Stimulated activated CD4-positive, alpha-beta T cell treated with anti-CD3 and anti-CD28 coated beads, Interleukin-15, amount 100 ng/mL, for 1 hour (primary cell): ENCODE measurements at places on chromosomes 5 and 9.

GRCh38 chr5:140267559-140268018, 35.3 kb downstream of the PFDN1 start:
- DNase-seq: no peak

DNA sequence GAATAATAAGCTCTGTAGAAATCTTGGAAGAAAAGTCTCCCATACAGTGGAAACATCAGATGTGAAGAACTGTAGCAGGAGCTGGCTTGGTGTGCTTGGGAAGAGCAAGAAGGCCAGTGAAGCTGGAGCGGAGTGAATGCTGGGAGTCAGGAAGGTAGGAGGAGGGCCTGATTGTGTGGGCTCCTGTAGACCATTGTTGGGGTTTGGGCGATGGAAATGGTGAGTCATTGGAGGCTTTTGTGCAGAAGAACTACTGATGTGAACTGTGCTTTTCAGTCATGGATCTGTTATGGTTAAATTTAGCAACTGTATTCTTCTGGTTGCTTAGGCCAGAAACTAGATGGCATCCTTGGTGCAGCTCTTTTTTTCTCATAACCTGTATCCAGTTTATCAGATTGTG, 2.3 kb downstream of the ICE1 start:
- no peak for DNase-seq

GRCh38 chr9:124710766-124711165, 60.3 kb downstream of the NR6A1 start:
- no peak for DNase-seq

DNA sequence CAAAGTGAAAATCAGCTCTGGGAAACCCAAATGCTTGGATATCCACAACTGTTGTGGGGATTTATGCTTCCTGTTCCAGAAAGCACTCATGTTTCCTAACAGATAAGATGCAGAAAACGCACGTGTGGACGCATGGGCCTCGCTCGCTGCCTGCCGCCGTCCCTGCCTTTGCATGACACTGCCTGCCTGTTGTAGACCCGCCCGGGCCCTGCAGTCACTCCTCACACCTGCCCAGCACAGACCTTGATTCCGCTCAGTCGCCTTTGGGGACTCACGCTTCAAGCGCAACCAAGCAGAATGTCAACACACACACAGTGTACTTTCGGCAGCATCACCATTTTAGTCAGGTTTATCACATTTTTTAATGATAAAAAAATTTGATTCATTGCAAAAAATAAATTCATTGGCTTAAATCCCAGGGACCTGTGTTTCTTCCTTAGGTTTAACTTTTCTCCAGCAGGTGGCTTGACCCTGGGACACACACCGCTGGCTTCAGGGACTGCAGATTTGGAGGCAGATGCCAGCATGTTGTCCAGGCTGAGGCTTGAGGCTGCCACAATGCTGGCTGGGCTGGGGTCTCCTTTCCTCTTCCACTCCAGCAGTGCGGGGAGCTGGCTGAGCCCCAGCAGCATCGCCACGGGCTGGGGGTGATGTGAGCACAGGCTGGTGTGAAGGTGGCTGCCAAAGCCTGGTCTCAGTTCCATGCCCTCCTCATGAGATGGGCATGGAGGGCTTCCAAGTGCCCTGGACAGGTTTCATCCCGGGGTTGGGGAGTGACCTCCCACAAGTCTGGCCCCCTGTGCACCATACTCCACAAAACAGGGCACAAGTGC, 416.9 kb upstream of the IRX4 start:
- no peak for DNase-seq

- DNase-seq: no peak
These were observed 204.1 kb downstream of the ARRDC3 start for GRCh38 chr5:91179018-91179417.

GRCh38 chr5:16482891-16483290, 17.3 kb upstream of the ZNF622 start:
- DNase-seq: no peak

DNA sequence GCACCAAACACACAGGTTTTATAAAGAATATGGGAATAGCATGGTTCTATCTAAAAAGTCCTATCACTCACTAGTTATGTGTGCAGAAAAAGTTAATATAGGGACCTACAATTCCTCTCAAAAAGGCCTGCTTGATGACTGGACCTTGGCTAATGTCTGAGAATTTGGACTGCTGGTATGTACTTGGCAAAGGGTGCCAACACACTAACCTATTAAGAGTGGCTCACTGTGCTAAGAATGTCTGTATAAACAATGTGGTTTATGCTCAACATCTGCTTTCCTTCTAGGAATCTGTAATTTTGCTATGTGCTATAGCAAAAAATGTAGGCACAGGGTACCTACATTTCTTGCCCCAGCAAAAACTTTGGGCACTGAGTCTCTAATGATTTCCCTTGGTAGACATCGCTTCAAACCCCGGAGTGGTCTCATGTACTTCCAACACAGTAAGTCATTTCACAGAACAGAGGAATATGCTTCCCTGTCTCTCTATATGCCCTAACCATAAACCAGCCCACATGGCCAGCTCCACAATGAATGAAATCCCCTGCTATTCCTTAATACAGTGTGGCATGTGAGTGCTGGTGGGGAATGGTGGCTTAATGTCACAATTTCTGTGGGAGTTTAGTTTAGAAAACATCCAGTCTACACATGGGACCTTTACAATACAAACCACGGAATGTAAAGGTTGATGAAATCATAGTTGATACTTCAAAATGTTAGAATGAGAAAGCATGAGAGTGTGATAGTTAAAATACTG, 101.7 kb downstream of the UBAP2 start:
- no peak for DNase-seq
